Stimulated activated CD4-positive, alpha-beta T cell treated with anti-CD3 and anti-CD28 coated beads, TNF-alpha, amount 100 ng/mL, for 4 hours (primary cell): ENCODE measurements at places on chromosomes 2 and 18.

DNA sequence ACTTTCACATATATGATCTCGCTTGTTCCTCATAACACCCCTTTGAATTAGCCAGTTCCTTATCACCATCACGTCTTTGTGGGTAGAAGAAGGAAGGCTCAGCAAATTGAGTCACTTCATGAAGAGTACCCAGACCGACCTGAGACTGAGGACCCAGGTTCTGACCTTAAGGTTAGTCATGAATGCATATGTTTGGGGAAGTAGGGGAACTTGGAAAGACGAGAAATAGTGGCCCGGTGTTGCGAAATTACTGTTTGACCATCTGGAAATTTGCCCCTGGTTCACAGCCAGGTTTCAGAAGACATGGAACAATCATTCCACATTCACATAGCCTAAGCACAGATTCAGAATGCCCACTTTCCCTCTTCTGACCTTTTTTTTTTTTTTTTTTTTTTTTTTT, 59.8 kb downstream of the MEIS1 start:
- no peak for DNase-seq

DNA sequence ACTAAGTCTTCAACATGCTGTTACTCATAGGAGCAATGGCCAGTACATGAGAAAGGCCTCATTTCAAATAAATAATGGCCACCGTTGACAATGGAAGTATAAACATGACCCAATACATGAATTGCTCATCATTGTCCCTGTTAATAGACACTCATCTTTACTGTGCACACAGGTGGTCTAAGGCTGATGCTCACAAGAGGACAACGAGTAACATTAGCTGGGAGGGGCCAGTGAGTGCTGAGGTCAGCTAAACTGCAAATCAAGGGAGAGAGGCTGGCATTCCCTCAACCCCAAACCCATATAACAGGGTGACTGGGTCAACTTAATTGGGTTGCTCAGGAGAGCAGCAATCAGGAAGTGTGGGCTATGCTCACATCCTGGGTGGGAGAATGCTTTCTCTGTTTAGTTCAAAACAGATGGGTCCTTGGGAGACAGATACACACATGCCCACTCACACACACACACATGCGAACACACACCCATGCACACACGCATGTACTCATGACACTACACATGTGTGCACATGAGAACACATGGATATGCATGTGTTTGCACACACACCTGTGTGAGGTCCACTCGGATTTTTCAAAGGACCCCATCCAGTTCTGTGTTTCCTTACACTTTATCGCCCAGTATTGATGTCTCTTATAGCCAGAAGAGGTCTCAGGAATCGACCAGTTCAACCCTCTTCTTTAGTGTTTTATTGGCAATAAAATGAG, 172.0 kb downstream of the INHBB start:
- no peak for DNase-seq

DNA sequence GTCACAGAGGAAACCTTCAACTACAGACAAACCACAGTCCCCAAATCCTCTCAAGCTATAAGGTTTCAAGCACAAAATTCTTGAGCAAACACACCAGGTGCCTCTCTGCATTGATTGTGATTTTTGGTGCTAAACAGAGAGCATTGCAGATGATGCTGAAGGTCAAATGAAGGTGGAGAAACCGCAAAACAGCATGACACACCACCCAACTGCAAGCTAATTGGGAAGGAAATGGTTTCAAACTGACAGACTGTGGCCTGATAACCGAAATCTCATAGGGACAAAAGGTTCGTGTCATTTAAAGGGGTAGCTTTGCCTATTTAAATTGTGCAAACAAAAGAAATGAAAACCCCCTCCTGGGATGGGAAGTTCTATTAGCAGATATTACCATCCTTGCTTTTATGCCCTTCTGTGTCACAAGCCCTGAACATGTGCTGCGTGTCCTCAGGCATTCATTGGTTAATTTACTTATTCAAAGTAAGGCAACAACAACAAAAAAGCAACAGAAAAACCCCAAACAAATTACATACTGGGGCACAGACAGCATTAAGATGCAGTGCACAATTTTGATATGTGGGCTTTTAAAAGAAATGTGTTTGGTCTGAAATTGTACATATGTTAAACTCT, 154.9 kb downstream of the AQP4 start:
- DNase-seq = no peak

GRCh38 chr2:128024816-128025215, 3.0 kb downstream of the SAP130 start:
- DNase-seq = no peak

DNA sequence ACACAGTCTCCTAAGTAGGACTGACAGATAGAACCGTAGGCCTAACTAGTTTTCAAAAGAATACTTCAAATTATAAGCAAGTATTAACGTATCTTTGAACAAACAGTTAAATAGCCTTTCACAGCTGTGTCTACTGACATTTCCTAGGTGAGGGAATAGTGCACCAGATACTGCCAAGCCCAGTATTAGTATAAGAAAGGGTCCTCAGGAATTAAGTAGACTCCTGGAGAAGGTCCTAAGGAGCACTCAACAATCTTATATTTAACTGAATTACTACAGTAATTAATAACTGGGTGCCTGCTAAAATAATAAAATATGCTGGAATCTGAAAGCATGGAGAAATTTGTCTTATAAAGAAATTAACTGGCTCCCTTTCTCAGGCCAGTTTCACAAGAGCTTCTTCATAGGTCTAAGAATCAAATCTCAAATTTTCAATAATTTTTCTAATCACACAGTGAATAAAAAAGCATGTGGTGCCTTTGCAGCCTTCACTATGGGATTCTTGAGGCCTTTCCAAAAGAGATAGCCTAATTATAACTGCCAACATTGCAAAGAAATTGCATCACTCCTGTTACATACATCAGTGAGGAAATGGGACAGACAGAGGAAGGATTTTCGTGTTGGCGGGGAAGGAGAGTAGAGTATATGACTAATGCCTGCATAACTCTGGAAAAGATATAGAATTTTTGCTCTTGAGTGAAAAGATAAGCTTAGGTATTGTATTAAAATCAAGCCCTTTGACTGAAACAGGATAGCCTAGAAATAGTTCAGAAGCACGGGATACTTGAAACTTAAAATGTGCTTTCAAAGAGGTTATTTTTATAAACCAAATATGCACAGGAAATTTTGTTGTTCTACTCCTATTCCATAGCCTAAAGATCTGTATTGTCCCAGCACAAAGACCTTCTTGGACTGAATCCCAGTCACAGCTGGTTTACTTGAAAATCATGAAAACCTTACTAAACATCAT, 228.6 kb upstream of the STK17B start:
- DNase-seq = no peak

DNA sequence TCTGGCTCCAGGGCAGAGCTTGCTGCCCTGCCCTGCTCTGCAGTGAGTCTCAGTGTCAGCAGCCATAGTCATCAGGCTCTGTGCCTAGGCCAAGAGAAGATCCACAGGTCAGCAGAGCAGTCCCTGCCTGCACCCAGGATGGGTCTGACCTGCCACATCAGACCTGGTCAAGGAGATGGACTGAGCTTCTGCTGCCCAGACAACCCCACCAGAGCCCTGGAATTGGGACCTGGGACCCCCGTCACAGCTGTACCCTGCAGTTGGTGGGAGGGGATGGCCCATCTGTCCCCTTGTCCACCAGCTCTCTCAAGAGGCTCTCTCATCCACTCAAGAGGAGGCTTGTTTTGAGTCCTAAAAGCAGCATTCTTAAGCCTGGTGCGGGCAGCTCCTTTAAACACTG, 142.6 kb downstream of the TFCP2L1 start:
- DNase-seq = no peak

DNA sequence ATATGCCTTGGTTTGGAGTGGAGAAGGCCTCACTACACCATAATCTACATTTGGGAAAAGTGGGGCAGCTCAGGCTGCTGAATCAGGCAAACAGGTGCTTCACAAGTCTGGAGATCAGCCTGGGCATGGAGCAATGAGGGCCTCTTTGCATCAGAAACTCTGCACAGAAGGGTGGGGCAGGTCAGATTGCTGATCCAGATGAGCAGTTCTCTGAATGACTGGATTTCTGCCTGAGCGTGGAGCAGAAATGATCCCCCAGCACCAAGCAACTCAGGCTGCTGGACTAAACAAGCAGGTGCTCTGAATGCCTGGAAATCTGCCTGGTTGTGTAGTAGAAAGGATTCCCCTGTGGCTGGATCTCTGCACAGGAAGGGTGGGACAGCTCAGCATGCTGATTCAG, 605.3 kb upstream of the ZNF804A start:
- no peak for DNase-seq

DNA sequence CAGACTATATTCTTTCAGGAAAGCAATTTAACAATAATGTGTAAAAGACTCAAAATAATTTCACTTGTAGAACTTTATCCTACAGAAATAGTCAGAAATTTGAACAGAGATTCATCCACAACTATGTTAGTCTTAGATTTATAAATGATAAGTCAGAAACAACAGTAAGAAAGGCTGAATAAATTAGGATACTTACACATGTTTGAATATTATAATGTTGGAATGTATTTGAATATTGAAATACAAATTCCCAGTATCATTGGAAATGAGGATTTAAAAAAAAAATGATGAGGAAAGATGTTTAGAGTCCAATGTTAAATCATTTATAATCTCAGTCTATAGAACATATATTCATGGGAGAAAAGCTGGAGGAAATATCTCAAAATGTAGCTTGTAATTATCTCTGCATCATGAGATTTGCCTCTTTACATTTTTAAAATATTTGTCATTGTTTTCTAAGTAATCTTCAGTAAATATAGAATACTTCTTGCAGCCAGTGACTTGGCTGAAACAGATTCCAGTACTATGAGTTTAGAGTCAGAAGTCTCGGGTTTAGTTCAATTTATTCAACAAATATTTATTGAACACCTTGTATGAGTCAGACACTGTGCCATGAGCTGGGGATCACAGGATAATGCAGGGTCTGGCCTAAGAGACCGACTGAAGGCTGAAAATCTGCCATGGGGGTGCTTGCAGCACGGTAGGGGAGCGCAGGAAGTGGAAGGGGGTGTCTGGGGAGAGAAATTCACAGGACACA, 32.3 kb downstream of the CXCR4 start:
- no peak for DNase-seq

DNA sequence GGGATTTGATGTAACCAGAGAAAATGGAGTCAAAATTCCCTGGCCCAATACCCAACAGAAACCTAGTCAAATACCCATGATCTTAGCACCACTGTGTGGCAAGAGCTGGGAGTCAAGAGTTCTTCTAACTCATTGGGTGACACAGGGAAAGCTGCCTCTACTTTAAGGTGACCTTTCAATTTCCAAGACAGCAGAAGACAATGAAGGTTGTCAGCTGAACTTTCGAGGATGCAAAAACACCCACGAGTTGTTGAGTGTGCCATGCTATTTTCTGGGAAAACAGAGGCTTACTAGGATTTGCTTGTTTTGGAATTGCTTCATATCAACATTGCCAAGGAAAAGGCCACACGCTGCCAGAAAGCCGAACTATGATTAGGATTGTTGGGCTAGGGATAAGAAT, 61.6 kb upstream of the CYRIA start:
- DNase-seq = no peak

- DNase-seq = no peak
Observed at GRCh38 chr18:35982409-35983114, 10.1 kb downstream of the RMP24 start.

DNA sequence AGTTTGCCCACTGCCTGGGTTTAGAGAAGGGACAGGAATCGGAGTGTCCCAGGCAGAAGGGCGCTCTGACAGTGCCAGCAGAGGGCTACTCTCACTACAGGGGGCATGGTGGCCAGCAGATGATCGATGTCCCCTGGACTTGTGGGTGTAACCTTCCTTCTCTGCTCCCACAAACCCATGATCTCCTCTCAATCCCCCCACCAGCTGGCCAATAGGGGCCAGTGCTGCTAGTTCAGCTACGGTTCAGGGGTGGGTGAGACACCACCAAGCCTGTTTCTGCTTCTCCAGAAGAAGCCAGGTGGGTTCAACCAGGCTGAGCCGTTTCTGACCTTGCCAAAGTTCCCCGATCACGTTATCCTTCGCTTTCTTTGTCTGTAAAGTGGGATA, 1.3 kb downstream of the NPPC start:
- no peak for DNase-seq

- no peak for DNase-seq
Observed at GRCh38 chr2:42567806-42568400, 529 bp upstream of the MTA3 start.

- DNase-seq = no peak
Observed at GRCh38 chr18:72342933-72343332, 201.2 kb downstream of the CBLN2 start.

- no peak for DNase-seq
Observed at GRCh38 chr18:69537183-69537582, 136.5 kb downstream of the DOK6 start.

- DNase-seq = no peak
Observed at GRCh38 chr2:239264492-239264837, 136.4 kb downstream of the HDAC4 start.

GRCh38 chr2:185618625-185619024, 120.0 kb upstream of the FSIP2 start:
- no peak for DNase-seq

- no peak for DNase-seq
Observed at GRCh38 chr2:68250196-68250595, 2.1 kb downstream of the PPP3R1 start.

- DNase-seq = no peak
Observed at GRCh38 chr2:30695749-30696148, 111.5 kb downstream of the CAPN13 start.

- no peak for DNase-seq
Observed at GRCh38 chr2:214966420-214966819, 156.9 kb upstream of the BARD1 start.

DNA sequence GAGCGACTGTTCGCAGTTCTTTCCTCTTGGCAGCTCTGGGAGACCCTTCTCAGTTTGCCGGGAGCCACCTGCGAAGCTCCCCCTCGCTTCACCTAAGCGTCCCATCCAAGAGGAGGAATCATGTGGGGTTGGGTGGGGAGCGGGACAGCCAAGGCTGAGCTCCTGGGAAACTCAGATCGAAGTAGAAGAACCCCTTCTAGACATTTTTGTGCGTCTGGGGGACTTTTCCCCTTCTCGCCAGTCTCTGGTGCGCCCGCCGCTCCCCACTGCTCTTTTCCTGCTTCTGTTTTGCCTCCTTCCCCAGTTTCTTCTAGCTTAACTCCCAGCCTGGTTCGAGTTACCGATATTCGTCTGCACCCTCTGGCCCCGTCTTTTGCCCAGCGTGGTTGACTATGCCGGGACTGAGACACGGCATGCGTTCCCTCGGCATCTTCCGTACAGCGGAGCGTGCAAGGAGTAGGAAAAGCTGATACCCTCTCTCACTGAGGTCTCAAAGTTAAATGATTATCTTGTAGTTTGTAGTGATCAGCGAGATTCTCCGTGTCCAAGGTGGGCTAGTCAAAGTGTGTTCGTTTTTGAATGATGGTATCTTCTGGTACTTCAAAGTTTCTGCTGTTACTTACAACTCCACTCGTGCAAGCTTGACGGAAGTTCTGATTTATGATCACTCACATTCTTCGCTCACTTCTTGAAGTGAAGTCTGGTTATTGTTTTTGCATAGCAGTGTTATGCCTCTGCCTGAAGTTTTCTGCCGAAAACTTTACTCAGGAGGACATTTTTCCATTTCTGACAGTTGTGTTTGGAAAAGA, 664 bp downstream of the CAMKMT start:
- DNase-seq = peak; percentile 9

- no peak for DNase-seq
Observed at GRCh38 chr2:41933585-41934320, 114.1 kb upstream of the PKDCC start.
